ENCODE measurements at places on chromosomes 3 and 15.

DNA sequence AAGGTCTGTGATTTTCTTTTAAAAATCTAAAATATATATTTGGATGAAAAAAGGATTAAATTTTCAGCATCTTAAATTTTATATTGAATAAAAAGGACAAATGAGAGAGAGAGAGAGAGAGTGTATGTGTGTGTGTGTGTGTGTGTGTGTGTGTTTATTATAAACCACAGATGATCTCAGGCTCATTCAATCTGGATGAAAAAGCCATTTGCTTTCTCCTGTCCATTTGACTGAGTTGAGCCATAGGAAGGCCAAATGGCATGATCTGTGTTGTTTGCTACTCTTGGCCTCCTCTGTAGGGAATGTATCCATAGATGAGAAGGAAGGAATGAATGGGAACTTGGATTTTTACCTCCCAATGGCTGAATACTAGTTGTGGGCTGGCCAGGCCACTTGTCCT, 92.5 kb upstream of the MEX3B start:
- DNase-seq = no peak

- DNase-seq = no peak
These were observed 877.2 kb downstream of the CADM2 start for GRCh38 chr3:85835857-85836440.

DNA sequence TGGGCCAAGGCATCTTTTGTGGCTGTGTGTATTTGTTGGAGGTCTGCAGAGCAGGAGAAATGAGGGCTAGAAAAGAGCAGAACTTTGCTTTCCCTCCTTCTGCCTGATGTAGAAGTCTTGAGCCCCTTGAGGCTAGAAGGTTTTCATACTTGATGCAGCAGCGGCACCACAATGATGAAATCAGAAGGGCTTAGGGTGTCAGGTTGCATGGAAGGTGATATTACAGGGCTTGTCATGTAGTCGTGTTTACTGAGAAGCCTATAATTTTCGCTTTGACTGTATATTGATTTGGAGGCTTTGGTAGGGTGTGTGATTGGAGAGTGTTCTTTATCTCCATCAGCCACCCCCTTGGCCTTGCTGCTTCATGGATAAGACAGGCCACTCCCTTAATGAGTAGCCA, 339.8 kb downstream of the THSD4 start:
- no peak for DNase-seq

GRCh38 chr3:127090218-127091160, 102.4 kb upstream of the PRR23E start:
- DNase-seq = no peak

DNA sequence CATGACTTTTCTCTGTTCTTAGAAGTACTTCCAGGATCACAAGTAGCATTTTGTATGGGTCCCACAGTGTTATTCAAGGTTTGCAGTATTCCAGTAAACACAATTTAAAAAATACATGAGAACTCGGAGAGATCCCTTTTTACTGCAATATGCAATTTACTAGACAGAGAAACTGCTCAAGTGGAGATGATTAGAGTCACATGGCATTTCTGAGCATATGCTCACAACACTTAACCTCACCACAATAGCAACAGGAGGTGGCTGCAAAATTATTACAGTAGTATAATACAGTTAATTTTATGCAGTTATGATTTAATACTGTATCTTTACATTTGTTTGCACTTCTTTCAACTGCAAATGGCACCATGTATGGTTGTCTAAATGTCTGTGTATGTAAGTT, 87.5 kb downstream of the PIK3CB start:
- DNase-seq = no peak

DNA sequence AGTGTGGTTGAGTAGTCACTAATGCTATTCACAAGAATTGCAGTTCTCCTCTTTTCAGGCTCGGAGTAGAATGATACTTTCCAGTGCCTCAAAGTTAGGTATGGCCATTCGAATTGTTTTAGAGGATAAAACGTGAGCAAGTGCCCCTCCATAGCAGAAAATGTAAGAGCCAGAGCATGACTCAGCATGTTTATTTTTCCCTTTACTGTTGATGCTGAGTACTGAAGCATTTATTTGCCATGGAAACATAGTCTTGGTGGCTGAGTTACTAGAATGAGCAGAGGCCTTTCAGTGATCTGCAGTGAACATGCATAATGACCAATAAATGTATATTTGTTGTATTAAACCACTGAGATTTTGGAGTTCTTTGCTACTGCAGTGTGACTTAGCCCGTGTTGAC, 540.6 kb downstream of the NLGN1 start:
- DNase-seq = no peak

DNA sequence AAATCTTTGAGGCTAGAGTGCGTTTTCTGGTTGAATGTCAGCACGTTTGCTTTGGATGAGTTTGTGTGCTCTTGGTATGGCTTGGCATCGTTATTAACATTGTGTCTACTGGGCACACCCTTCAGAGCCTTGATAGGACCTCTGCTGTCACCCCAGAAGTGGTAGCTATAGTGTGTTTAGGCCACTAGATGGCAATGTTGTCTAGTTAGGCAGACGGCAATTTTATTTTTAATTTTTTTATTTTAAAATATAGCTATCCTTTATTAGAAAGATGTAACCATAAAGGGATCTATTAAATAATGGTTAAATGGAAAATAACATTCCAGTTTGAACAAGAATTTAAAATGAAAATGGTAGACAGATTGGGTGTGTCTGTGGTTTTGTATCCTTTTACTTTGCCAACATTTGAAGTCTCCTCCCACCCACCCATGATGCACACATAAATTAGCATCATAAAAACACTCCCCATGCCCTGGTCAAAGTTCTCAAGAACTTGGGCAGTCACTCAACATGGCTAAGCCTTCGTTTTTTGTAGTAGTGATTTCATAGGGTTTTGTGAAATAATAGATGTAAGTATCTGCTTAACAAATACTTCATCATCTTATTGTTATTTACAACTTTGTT, 200.7 kb downstream of the KCNH8 start:
- no peak for DNase-seq

- DNase-seq = no peak
These were observed 48.0 kb upstream of the FBN1 start for GRCh38 chr15:48693484-48693883.

GRCh38 chr3:15391007-15391406, 36.3 kb downstream of the METTL6 start:
- no peak for DNase-seq

DNA sequence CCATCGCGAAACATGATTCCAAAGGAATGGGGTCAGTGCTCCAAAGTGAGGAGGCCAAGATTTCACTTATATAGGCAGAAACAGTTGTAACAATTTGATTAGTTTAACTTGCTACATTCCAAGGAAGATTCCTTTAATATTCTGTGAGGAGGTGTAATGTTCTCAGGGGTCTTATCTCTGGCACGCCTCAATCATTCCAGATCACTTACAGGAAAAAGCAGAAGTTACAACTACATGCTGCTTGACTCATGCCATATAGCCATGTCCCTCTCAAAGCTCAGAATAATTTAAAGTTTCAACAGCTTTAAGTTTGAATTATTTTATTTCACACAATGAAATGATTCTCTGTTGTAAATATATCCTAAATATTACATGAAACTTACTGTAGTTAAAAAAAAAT, 3.5 kb upstream of the FYTTD1 start:
- no peak for DNase-seq

- no peak for DNase-seq
These were observed 300.6 kb upstream of the KCNH8 start for GRCh38 chr3:18847583-18848197.

- no peak for DNase-seq
These were observed 461.4 kb downstream of the DIPK2A start for GRCh38 chr3:144433006-144433405.

GRCh38 chr3:42546691-42547213, 35.0 kb downstream of the SEC22C start:
- DNase-seq = no peak

DNA sequence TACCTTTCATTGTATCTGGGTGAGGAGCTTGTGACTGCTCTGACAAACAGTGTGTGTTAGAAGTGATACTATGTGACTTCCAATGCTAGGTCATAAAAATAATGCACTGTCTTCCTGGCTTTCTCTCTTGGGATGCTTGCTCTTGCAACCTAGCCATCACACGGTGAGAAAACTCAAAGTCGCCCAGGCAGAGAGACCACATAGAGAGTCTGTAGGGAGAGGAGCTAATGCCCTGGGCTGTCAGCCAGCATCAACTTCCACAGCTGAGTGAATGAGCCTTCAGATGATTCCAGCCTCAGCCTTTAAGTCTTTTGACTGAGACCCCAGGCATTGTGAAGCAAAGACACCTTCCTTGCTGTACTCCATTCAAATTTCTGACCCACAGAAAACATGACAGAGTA, 220.6 kb upstream of the SGO1 start:
- DNase-seq = no peak

DNA sequence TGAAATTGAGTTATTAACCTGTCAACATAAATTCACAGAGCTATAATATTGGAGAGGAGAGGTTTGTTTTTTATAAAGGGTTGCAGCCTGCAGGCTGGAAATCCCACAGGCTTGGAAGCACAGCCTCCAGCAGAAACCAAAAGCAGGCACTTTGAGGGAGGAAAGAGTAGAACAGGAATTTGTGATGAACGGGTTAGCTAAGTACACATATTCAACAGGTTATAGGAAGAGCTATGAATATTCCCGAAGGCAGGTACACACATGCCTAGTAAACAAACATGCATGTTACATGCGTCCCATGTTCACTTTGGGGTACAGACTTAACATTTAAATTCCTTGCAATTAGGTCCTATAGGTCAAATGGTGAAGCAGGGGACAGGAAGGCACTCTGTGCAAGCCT, 25.9 kb upstream of the LIPC start:
- no peak for DNase-seq

- DNase-seq = no peak
These were observed 56.8 kb upstream of the TGFBR2 start for GRCh38 chr3:30549600-30549999.

DNA sequence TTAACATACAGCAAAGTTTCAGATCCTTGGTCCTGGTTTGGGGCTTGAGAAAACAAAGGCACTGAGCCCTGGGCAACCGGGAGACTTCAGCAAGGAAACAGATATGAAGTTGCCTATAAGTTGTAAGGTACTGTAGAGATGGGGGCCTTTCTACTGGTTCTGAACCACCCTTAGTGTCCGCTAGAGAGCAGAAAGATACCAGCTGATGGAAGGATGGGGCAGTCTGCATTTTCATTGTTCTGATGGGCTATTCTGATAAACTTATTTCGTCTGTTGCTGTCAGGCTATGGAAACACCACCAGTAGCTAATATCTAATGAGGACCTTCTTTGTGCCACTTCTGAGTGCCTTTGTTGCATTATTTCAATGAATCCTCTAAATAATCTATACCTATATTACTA, 38.7 kb downstream of the FGD5 start:
- no peak for DNase-seq

GRCh38 chr3:55160241-55160983, 232.6 kb upstream of the LRTM1 start:
- no peak for DNase-seq

DNA sequence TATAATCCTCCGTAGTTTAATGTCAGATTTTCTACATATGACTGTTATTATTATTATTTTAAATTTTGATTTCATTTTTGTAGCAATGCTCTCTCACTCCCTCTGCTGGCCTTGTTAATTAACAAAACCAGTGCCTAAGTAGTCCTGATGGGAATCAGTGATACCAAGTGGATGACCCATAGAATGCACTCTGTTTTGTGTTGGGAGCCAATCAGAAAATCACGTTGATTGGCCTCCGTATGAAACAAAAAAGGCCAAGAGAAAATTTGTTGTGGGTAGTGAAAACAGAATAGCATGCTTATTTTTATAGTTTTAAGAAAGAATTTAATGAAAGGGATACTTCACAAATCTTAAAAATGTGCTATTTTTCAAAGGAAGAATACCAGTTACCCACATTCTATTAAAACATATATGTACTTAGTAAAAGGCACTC, 34.4 kb upstream of the MEIS2 start:
- no peak for DNase-seq

DNA sequence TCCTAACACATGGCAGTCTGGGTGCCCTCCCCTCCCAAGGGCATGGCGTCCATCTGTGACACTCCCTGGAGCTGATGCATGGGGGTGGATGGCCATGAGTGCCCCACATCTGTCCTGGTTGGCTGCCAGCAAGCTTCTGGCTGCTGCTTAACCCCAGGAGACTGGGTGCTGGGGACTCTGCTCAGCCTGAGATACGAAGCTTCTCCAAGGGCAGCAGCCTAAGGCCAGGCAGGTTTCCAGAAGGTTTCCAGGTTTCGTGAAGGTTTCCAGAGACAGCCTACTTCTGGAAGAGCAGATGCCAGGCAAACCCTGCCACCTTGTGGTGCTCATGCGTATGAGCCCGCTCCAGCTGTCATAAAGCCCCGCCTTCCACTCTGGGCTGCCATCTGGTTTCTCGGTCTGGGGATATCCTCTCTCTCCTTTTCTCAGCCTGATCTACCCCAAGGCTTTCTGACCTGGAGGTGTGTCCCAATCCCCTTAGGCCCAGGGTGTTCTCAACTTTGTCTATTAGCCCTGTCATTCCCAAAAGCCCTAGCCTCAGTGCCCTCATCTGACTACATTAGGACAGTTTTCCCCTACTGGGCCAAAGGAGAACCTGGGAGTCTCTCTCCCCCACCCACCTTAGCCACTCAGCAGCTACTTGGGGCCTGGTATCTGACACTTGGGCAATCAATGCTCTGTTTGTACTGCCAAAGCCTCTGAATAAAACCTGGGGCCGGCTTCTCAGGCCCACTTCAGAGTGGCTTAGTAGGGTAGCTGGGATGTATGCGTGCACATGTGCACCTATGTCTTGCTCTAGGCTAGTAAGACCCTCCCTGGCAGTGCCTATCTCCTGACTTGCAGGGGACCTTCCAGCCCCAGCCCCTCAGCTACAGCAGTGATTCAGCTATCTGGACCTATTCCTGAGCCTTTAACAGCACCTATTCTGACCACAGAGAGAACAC, 12.0 kb downstream of the MRPL46 start:
- no peak for DNase-seq

DNA sequence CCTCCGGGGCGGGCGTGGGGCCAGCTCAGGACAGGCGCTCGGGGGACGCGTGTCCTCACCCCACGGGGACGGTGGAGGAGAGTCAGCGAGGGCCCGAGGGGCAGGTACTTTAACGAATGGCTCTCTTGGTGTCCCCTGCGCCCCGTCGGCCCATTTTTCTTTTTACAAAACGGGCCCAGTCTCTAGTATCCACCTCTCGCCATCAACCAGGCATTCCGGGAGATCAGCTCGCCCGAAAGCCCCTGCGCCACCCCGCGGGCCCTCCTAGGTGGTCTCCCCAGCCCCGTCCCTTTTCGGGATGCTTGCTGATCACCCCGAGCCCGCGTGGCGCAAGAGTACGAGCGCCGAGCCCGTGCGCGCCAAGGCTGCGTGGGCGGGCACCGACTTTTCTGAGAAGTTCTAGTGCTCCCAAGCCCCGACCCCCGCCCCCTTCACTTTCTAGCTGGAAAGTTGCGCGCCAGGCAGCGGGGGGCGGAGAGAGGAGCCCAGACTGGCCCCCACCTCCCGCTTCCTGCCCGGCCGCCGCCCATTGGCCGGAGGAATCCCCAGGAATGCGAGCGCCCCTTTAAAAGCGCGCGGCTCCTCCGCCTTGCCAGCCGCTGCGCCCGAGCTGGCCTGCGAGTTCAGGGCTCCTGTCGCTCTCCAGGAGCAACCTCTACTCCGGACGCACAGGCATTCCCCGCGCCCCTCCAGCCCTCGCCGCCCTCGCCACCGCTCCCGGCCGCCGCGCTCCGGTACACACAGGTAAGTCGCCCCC, at the start of gene THBS1:
Gene THBS1, plus strand, starts transcription at position 595 of the 757 bp plus-strand sequence. CDS start 779 bp downstream, outside the sequence.
- DNase-seq = no peak

- no peak for DNase-seq
These were observed 272.0 kb downstream of the OCA2 start for GRCh38 chr15:27826902-27827714.
